Fibroblast of skin of scalp (primary cell): ENCODE measurements at places on chromosomes 7 and 10.
A peak's percentile ranks its signal among the peaks of the same experiment; 100 is the strongest.

GRCh38 chr10:129417870-129418269 lies 49.2 kb upstream of the MGMT start:
- DNase-seq = no peak

DNA sequence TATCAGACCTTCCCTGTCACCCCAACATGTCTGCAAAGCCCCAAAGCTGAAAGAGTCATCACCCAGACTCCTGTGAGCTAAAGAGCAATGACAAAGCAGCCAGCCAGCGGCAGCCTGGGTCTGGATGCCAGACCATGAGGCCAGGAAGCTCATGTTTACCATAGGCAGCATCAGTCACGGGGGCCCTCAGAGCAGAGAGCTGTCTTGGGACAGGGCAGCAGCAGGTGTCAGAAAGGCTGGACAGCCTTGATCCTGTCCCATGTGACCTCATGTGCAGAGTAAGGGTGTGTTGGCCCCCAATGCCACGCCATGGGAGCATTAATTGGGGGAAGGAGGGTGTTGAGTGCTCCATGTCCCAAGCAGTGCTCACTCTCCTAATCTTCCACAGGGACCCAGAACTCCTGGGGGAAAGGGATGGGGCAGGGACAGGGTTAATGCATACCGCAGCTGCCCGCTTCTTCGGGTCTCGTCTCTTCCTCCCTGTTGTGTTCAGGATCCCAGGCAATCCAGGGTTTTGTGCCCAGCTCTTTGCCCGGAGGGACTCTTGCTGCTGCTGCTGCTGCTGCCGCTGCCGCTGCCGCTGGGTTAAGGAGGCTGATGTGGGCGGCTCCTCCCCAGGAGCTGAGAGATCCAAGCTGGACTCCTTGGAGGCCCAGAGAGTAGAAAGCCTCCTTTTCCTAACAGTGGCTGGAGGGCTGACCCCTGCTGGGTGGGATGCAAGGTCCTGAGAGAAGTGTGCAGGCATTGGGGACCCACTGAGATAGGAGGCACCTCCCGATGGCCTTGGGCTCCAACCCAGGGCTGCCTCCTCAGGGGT lies 7.1 kb downstream of the CCDC201 start:
- no peak for DNase-seq

- DNase-seq = no peak
Observed at GRCh38 chr7:46100521-46100920, 179.4 kb upstream of the IGFBP3 start.

- no peak for DNase-seq
Observed at GRCh38 chr7:101171442-101171837, 6.1 kb upstream of the VGF start.

DNA sequence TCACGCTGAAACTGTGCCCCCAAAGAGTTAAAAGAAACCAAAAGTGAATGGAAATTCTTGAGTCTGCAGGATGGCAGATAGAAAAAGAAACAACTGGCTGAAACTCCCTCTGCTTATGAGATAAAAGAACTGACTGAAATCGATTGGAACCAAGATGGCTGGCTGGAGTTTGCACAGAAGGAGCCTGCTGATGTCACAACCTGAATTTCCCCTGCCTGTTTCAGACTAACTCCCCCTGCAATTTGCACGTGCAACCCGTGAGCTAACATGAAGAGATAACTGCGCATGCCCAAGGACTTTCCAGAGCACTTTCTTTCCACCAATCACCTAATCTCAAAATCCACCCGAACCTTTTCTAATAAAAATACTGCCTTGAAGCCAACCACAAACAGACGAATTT lies 435.5 kb downstream of the CALN1 start:
- peak; percentile 18 for DNase-seq
